ENCODE measurements at places on chromosomes 5 and 9.

- no peak for DNase-seq
These were observed 39.1 kb downstream of the FBN2 start for GRCh38 chr5:128498844-128499455.

DNA sequence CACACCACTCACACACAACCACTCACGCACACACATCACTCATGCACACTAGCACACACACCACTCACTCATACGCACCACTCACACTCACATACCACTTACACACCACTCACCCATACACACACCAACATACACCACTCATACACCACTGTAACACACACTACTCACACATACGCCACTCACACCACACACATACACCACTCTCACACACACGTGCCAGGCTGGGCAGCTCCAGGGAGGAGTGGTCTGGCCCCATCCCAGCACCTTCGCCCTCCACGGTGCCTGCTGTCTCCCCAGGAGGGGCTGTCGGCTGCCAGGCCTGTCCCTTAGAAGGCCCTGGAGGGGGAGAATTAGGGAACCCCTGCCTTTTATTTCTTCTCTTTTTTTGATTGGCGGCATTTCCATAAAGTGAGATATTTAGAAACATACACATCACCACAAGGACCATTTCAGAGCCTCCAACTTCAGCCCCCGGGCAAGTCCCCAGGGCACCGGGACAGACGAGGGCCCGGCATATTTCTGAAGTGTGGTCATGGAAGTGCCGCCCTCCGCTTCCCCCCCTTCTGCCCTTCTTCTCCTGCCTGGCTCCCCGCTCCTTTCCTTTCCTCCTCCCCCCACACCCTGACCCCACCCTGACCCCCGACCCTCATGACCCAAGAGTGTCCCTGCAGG is 6.3 kb upstream of the ASB6 start:
- no peak for DNase-seq

GRCh38 chr5:150422075-150422474 is 9.4 kb upstream of the CD74 start:
- DNase-seq: no peak

DNA sequence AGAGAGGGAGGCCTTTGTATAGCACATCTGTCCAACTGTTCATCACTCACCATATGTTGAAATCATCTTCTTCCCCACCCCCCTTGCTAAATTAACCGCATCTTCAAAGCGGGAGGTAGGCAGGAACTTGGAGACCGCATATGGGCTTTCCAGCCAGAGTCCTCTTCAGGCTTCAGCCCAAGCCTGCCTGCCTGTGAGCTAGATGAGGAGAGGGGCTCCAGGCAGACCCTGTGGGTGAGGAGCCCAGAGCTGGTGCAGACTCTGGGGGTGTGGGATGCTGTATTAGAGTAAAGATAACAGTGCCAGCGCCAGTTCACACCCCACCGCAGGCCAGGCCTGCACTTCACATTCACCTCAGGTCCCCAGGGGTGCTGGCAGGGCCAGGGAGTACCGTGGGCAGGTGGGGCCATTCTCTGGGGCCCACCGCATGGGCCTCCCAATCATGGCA is 16.2 kb downstream of the PRRC2B start:
- DNase-seq: no peak

DNA sequence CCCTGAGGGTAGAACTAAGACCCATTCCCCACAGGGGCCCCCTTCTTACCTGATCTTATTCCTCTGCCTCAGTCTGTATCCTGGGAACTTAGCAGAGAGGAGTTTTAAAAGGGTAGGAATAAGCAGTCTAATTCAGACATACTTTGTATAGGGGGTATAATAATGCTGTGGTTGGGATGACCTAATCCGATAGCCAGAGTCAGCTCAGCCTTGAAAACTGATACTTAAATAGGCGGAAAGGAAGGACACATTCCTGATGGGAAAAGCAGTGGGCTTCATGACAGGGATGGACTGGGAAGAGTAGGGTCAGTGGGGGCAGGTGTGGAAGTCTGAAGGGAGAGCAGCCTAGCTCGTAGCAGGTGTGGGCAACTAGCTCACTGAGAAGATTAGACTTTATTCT is 52.2 kb upstream of the TESK1 start:
- no peak for DNase-seq

Data from CMK (cell line).